ENCODE measurements at places on chromosomes 12 and 14.

DNA sequence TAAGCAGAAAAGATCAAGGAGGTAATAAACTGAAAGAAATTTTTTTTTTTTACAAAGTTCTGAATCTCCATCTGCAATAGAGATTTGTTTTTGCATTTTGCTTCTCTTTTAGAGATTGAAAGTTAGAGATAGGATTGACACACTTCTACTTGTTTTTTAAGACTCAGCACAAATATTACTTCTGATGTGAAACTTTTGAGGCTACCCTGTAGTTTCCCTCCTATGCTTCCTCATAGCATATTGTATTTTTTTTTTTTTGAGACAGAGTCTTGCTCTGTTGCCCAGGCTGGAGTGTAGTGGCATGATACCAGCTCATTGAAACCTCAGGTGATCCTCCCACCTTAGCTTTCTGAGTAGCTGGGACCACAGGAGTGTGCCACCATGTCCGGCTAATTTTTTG lies 32.1 kb upstream of the SGPP1 start:
- no peak for DNase-seq

DNA sequence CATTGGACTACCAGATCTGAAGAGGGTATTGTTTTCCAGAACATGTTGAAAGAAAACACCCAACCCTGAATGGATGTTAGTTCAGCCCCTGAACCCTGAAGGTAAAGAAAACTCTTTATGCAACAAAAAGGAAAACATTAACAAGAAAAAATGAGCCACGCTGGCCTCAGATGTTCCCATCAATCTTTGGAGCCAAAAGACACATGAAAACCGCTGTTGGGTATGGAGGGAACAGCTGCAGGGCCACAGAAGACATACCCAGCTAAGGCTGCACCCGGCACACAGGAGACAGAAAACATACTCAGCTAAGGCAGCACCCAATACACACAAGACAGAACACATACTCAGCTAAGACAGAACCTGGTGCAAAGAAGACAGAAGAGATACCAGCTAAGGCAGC lies 51.3 kb upstream of the GALNT9 start:
- no peak for DNase-seq

GRCh38 chr14:62187265-62187664 lies 425.0 kb downstream of the SNAPC1 start:
- DNase-seq, result no peak

DNA sequence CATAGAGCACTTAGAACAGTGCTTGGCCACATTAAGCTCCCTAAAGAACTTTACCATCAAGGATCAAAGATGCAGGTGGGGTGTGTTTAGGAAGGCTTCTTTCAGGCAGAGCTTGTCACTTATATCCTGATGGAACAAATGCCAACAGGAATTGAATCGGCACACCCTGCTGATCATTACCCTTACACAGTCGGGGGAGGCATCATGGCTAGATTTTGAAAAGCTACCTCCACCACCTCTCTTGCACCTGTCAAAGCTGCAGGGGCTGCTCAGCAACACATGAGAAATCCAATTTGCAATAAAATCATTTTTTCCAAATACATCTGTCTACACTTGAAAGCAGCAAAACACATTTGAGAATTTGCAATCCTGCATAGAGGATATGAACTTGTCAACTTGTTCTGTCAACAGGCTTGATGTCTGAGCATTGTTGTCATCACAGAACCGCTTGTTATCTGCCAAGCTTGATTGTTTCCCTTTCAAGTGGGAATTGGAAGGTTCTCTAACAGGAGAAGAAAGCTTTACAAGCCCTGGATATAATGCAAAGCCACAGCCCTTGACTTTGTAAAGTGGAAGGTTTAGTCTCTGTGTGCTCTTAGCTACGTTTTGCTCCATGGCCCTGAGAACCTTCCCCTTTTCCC lies 24.6 kb upstream of the TRIM9 start:
- no peak for DNase-seq

- DNase-seq, result peak; percentile 81
These were observed at the start of gene ARL1 for GRCh38 chr12:101407436-101408345. TSS of gene ARL1 (minus strand) at chr12:101407772. CDS start at chr12:101407645, 127 bp downstream.

GRCh38 chr14:58460772-58461171 lies 33.3 kb downstream of the KIAA0586 start:
- no peak for DNase-seq

DNA sequence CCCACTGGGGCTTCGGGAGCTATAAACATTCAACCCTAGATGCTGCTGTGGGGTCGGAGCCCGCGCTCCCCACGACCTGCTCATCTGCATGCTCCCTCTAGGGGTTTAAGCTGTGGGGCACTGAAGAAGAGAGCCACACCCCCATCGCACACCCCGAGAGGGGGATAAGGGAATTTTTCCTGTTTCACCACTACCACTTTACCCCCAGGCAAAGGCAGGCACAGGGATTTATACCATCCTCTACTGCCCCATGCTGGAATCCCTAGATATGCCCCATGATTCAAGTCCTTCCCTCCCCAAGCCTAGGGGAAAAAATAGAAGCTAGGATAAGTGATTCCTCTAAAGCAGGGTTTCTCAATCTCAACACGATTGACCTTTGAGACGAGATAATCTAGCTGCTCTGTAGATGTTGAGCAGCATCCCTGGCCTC lies 59.9 kb upstream of the CCDC60 start:
- no peak for DNase-seq

- DNase-seq, result no peak
These were observed 58.8 kb downstream of the SEL1L start for GRCh38 chr14:81474685-81475324.

DNA sequence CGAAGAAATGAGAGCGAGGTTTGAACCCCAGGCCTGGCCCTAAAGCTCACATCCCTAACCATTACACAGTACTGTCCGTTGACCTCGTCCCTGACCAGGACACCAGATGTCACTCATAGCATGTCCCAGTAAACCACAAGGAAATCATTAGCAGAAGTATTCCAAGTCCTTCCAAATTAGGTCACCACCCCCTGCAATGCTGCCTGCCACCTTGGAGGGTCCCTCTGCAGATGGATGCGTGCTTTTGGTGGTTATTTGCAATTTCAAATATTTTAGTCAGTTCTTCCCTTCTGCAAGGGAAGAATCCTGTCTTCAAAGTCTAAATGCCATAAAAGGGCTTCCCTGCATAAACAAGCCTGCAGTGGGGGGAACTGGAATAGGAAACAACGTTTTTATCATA lies 71.3 kb downstream of the CLMN start:
- DNase-seq, result peak; percentile 30

- DNase-seq, result peak; percentile 19
These were observed 615 bp downstream of the CDKN1B start for GRCh38 chr12:12717586-12718380.

DNA sequence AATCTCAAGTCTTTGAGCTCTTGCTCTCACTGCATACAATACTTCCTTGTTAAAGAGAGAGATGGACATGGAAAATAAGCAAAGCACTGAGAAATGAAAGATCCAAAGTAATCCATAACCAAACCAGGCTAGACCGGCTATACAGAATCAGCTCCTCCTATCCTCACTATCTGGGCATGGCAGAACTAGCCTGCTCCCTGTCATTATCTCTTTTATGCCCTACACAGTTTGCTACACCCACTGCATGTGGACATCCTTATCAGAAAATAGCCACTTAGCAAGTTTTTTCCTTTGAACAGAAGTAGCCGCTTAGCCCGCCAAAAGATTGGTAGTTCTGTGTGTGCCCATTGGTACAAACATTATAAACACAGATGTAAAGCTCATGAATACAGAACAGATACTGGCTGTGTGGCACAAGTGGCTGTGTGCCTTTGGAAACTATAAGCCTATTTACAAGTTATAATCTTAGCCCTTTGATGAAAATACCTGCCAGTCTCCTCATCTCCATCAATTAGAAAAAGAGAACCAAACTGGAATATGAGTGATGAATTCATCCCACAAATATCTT lies 34.7 kb downstream of the SPTB start:
- DNase-seq, result no peak

- DNase-seq, result peak; percentile 86
These were observed 16.2 kb downstream of the KRT80 start for GRCh38 chr12:52175371-52176350.

GRCh38 chr14:91383439-91383838 lies 34.2 kb downstream of the CCDC88C start:
- DNase-seq, result no peak

- peak; percentile 15 for DNase-seq
These were observed 604 bp downstream of the HCFC2 start for GRCh38 chr12:104064842-104065427.

DNA sequence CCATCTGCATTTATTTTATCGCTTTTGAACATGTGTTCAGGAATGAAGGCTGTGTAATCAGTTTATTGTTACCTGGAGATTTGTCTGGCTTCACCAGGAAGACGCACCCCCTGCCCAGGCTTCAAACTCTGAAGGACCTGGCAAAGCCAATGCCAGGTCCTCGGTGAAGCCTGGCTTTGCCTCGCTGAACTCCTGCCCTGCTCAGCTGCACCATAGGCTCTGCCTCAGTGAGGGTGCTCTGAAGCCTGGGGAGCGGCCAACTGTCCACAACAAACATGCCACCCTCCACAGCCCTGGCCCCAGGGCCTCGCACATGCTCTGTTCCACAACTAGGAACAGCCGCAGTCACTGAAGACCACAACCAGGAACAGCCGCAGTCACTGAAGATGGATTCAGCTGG lies 66.9 kb downstream of the NTF3 start:
- no peak for DNase-seq

DNA sequence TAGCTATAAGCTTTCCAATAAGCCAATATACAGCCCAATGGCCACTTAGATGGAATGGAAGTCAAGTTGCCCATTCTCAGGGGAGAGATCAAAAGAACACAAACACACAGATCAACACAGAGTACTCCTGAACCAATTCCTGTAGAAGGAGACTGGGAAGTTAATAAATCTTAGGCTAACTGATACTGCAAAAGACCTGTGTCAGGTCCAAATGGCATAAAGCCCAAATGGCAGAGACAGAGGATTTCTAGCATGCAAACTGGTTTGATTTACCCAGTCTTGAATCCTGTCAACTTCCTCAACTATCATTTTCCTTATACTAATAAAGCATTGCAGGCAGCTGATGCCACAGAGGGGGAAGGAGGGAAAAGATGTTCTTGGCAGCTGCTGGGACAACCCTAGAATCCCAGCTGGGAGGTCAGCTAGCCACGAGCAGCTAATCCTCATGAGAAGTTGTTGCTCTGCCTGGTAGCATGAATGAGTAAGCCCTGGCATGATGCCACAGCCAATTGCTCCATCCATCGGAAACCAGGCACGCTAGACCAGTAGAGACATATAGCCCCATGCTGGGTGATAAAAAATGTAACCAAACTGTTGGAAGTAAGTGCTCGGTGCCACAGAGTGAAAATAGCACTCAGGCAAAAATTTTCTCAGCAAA lies 26.2 kb downstream of the ANG start:
- DNase-seq, result no peak

- DNase-seq, result no peak
These were observed 571.4 kb downstream of the NOVA1 start for GRCh38 chr14:26026384-26026783.

GRCh38 chr14:69077841-69078240 lies 75.1 kb downstream of the DCAF5 start:
- no peak for DNase-seq

GRCh38 chr14:91170504-91171121 lies 56.7 kb downstream of the DGLUCY start:
- DNase-seq, result no peak

- DNase-seq, result peak; percentile 33
These were observed at the start of gene PPP4R4 for GRCh38 chr14:94173885-94174603. TSS of gene PPP4R4 (plus strand) at chr14:94174322. CDS start at chr14:94174466, 144 bp downstream.

DNA sequence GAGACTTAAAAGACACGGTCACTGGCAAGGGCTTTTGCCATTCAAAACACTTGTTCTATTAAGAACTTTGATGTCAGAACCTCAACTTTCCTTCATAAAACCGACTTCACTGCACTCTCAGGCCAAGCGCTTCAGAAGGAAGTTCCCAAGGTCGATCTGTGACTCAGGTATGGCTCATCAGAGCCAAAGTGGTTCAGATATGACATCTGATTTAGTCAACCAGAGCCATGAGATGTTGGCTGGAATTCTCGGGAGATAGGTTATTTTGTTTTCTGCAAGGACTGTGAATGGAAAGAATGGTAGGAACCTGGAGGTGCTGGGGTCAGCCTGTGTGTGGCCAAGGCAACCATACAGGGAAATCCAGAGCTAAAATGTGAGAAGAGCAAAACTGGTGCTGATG lies 445.6 kb downstream of the GLT1D1 start:
- DNase-seq, result no peak

- DNase-seq, result no peak
These were observed 235.4 kb downstream of the FSCB start for GRCh38 chr14:44271637-44272036.

DNA sequence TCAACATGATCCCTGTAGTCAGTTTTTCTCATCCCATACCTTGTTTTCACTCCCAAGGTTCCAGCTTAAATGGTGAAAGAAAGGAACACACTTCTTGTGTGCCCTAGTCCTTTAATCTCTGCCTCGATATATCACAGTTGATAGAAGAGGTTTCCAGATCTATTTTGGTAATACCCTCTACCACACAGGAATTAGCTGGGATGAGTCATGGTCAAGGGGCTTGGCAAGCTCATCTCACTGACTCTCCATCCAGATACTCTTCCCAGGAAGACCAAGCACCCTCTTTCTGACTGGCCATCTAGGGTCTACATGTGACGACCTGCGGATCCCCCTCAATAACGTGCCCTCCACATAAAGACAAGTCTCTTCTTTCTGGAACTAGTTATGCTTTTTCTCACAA lies 277.9 kb downstream of the ITPR2 start:
- no peak for DNase-seq

DNA sequence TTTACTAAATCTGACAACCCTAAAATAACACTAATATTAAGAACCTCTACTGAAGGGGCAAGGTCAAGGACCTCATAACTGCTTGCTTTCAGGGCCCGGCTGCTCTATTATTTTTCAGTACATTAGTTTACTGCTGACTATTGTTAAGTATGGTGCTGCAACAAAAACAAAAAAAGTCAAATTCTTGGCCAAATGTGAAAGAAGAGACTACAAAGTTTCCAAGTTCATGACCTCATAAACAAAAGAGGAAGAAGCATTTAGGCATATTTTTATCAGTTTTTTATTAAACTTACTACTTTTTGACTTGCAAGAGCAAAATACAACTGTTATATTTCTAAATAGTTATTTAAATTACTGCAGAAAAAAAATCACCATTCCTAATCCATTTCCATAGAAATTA lies 109.8 kb upstream of the GPHB5 start:
- no peak for DNase-seq

DNA sequence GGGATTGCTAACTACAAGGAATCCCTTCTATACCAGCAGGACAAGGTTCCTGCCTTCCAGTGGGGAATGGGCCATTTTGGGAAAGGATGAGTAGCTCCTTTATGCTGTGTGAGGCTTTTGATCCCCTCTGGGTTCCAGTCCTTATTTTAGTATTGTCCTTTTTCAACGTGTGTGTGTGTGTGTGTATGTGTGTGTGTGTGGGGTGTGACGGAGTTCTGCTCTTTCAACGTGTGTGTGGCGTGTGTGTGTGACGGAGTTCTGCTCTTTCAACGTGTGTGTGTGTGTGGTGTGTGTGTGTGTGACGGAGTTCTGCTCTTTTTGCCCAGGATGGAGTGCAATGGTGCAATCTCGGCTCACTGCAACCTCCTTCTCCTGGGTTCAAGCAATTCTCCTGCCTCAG lies 27.4 kb downstream of the RAB35 start:
- DNase-seq, result no peak

Measured in kidney capillary endothelial cell (primary cell).